ENCODE measurements at places on chromosomes 5 and 9.

DNA sequence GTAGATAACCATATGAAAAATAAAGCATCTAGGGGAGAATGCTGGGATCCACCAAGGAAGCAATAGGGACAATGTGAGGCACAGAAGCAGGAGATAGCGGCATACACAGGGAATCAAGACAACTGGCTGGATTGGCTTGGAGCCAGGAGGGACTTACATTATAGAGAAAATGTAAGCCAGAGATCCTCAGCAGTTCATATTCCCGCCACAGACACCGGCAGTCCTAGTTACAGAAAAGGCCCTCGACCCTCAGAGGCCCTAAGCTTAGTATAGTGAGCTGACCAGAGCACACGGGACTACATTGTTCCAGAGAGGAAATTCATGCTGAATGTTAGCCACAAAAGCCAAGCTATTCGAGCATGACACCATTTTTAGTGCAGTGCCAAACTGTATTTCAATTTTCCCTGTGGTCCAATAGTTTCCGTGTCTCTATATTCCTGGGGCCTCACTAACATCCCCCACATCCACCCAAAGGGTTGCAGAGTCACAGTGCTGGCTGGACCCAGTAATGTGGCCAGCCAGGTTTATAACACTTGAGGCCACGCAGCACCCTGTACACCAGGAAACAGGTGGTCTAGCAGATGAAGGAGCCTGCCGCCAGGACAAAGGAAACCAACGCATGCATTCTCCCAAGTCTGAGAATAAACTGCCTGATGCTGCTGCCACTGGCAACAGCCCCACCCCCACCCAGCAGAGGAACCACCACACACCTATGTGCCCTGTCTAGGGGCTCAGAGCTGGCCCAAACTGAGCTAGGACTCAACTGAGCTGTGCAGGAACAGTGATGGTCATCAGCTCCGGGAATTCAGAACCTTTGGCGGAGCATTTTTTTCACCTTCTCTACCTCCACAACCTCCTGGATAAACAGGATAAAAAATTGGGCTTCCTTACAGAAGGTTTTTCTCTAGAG lies 693.2 kb upstream of the CHD1 start:
- no peak for DNase-seq

DNA sequence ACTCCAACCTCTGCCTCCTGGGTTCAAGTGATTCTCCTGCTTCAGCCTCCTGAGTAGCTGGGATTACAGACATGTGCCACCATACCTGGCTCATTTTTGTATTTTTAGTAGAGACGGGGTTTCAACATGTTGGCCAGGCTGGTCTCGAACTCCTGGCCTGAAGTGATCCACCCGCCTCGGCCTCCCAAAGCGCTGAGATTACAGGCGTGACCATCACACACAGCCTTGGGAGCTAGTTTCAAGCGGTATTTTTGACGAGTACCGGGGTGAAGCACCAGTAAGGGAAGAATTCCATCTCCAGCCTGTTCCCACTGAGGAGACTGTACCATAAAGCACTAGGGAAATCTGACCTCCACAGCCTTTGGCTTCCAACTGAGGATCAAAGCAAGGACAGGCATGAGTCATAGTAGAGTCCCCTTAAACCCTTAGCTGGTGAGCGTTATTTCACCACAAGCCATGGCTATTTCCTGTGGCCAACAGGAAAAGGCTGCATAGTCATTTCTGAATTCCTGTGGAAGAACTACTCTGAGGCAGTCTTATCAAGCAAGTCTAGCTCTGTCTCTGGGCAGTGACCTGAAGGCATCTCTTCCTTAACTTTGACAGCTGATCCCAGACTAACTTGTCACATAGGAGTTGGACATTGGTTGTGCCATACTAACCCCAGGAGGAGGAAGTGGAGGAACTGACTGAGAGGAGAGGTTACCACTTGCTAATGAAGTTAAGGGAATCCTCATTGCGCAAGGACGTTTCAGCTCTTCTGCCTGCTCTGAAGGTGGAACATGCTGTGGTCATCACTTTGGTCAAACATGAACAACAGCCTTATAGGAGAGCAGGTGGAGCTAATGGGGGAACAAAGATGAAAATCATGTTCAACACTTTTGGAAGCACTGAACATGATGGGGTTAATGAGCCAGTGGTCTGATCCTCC lies 85.8 kb upstream of the DMRT1 start:
- DNase-seq, result no peak

- no peak for DNase-seq
These were observed 260.4 kb upstream of the IRX4 start for GRCh38 chr5:2143088-2143487.

GRCh38 chr9:98775831-98776441 lies 20.4 kb downstream of the ANKS6 start:
- peak; percentile 17 for DNase-seq

Data from LNCaP clone FGC (cell line).